Hindlimb muscle (tissue), 1 donor: ENCODE measurements at places on chromosomes 4 and X. TPM values are rescaled to one million over a fixed set of nuclear protein-coding genes. Genes with fewer than 3 reads are reported as not detected.

Gene ZNF630
- 2.4 TPM for polyA plus RNA-seq

DNA sequence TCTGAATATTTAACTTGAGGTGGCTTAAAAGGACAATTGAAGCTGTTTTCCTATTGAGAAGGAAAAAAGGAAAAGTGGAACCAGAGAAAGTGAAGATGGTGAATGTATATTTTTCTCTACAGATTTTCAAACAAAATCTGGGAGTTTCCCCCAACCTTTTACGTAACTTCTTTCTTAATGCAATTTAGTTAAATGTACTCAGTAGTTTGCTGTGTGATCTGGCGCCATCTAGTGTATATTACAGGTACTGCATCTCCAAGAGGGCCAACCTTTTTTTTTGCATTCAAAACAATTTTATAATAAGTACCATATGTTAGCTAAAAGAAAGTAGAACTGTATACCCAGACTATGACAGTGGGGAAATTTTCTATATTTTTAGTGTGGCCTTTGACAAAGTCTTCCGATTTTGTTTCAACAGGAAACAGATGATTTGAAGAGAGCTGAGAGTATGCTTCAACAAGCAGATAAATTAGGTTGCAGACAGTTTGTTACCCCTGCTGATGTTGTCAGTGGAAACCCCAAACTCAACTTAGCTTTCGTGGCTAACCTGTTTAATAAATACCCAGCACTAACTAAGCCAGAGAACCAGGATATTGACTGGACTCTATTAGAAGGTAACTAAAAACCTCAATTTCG lies 82.0 kb downstream of the PLS3 start:
- peak; percentile 81 for DNase-seq

DNA sequence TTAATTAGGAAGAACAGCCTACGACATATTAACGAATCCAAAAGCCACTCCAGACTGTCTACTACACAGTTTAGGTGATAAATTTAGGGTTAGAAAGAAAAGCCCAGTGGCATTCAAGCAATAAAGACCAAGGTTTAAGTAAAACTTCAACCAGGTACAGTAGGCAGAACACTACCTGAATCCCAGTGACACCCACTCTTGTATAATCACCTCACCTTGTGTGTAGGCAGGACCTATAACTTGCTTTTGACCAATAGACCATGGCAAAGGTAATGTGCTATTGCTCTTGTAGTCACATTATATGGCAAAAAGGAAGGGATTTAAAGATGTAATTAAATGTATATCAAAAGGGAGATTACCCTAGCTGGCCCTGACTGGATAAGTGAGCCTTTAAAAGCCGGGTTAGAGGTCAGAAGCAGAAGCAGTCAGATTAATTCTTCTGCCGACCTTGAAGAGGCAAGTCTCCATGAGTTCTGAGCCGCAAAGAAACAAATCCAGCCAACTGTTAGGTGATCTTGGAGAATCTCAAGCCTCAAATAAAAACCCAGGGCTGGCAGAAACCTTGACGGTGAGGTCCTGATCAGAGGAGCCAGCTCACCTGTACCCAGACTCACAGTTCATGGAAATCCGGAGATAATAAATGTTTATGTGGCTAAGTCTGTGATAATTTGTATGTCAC lies 8.8 kb downstream of the FSTL5 start:
- no peak for DNase-seq

GRCh38 chrX:20802036-20802435 lies 535.3 kb upstream of the RPS6KA3 start:
- DNase-seq, result no peak

GRCh38 chr4:188955066-188955465 lies 815.8 kb downstream of the TRIML1 start:
- DNase-seq, result no peak

GRCh38 chr4:82017680-82018079 lies 356.1 kb downstream of the HNRNPD start:
- DNase-seq, result peak; percentile 30

Gene KCND1
- polyA plus RNA-seq, result 1.4 TPM

DNA sequence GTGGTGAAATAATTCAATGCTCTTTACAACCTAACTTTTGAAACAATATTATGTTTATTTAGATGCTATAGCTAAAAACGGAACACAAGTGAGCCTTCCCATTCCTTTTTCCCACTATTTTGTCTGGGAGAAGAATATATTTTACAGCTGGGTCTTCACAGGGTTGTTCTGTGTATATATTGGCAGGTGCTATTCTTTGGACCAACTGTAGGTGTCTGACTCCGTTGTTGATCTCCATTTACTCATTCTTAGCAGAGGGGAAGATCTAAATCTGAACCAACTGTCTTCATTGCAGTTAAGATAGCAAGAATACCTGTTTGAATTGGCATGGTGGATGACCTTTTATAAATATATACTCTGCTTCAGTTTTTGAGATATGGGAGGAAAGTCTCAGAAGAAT lies 257.4 kb downstream of the CFAP299 start:
- DNase-seq, result no peak

DNA sequence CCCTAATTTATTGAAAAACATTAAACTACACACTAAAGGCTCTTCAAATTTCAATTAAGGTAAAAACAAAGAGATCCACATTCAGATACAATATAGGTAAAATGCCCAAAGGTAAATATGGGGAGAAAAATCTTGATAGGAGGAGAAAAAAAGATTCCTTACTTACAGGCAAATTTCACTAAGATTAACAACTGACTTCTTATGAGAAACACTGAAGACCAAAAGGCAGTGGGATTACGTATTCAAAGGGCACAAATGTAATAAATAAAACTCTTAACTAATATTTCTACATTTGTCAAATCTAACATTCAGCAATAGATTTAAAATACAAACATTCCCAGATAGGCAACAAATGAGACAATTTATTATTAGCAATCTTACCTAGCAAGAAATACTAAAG lies 829.3 kb downstream of the SH3BGRL start:
- DNase-seq, result no peak

GRCh38 chr4:56475917-56476316 lies 8.5 kb downstream of the SRP72 start:
- no peak for DNase-seq

Gene SPRY1
- polyA plus RNA-seq, result 184 TPM

DNA sequence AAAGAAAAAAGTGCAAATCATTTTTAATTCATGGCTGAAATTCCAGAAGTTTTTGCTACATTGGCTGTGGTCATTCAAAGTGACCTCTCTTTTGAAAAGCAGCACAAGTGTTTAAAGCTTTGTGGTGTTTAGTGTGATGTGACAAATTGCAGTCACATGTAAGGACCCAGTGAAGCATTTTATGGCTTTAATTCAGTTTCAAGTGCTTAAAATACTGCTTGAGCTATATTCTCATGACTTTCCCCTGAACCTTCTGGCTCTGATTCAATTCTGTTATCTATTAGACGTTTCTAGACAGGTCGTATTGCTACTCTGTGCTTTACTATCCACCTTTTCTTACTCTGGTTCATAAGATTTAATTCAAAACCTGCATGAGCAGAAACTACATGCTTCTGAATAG lies 105.8 kb downstream of the FAT4 start:
- no peak for DNase-seq

DNA sequence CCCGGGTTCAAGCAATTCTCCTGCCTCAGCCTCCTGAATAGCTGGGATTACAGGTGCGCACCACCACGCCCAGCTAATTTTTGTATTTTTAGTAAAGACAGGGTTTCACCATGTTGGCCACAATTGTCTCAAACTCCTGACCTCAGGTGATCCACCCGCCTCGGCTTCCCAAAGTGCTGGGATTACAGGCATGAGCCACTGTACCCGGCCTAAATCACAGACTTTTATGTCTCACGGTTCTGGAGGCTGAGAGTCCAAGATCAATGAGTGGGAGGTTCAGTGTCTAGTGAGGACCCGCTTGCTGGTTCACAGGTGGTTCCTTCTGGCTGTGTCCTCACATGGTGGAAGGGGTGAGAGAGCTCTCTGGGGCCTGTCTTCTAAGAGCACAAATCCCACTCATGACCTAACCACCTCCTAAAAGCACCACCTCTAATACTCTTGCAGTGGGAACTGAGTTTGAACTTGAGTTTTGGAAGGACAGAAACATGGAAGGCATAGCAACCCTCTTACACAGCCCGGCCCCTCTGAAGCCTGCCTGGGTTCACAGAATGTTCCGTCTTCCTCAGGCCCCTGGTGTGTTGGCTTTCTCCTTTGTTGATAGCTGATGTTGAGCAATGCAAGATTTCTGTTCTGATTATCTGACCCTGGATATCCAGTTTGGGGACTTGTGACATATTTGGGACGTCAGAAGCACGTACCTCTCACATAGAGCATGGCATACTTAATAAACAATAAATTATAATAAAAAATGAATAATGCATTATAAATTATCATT lies 1.9 kb upstream of the AKAP17A start:
- no peak for DNase-seq

Gene XKRX
- polyA plus RNA-seq, result not detected

- DNase-seq, result peak; percentile 22
Measured at GRCh38 chr4:130154901-130155300, 1058.9 kb downstream of the C4orf33 start.

DNA sequence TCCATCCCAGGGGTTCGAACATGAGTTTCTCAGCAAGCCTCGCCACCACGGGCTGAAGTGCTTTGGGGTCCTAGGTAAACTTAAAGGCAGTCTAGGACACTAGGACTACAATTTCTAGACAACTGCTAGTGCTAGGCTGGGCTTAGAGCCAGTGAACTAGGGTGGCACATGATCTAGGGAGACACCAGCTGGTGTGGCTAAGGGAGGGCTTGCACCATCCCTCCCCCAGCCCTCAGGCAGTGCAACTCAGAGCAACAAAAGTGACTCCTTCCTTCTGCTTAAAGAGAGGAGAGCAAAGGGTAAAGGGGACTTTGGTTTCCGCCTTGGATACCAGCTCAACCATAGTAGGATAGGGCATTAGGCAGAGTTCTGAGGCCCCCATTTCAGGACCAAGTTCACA lies 162.5 kb upstream of the AFF2 start:
- DNase-seq, result no peak

Gene STBD1
- polyA plus RNA-seq, result 51.9 TPM

DNA sequence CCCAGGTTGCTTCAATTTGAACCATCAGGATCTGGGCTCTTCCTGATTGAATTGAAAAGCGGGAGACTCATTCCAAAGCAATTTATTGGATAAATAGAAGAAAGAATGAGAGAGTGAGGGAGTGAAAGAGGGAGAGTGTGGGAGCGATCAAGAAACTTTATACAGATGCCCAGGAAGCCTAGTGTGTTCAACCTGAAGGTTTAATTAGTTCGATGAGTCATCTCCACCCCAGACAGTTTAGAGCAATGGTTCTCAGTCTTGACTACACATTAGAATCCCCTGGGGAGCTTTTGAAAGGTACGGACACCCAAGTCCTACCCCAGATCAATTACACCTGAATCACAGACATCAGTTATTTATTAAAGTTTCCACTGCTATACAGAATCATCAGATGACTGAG lies 61.5 kb downstream of the GEMIN8 start:
- DNase-seq, result no peak

- no peak for DNase-seq
Measured at GRCh38 chr4:12924253-12924652, 559.9 kb downstream of the RAB28 start.

Gene PAGE4
- not detected for polyA plus RNA-seq

Gene EXOC1
- 25.1 TPM for polyA plus RNA-seq

DNA sequence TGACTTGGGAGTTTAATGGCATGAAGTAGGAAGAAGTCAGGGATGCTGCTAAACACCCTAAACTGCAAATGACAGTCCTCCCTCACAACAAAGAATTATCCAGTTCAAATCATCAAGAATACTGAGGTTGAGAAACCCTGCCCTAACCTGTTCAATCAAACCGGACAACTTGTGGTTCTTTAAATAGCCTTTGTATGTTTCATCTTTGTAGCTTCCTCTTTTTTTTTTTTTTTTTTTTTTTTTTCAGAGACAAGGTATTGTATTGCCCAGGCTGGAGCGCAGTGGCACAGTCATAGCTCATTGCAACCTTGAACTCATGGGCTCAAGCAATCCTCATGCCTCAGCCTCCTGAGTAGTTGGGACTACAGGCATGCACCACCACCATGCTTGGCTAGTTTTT lies 52.5 kb upstream of the TTC29 start:
- DNase-seq, result no peak

Gene UGT2B11
- polyA plus RNA-seq, result not detected

- no peak for DNase-seq
Measured at GRCh38 chr4:186727169-186727976, 3.7 kb upstream of the FAT1 start.

- no peak for DNase-seq
Measured at GRCh38 chr4:176198316-176198903, 3.0 kb upstream of the SPATA4 start.

DNA sequence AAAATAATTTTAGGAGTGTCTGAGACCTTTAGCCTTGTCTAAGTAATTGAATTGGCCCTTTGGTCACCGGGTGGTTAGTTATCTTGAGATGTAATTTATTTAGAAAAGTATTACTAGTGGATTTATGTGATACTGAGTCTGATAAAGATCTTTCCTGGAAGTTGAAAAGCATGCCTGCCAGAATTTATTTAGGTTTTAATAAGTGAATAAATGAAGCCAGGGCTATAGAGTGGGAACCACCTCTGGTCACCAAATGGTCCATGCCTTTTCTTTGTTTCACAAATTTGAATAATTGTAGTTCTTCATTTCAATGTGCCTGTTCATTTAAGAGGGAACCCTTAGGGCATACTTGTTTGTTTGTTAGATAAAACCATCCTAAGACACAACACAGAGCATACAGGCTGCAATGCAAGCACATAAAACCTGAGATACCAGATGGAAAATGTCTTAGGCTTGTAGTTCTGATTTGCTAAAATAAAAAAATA lies 627.8 kb downstream of the ADGRL3 start:
- no peak for DNase-seq

GRCh38 chr4:5142726-5143125 lies 91.4 kb downstream of the STK32B start:
- no peak for DNase-seq

DNA sequence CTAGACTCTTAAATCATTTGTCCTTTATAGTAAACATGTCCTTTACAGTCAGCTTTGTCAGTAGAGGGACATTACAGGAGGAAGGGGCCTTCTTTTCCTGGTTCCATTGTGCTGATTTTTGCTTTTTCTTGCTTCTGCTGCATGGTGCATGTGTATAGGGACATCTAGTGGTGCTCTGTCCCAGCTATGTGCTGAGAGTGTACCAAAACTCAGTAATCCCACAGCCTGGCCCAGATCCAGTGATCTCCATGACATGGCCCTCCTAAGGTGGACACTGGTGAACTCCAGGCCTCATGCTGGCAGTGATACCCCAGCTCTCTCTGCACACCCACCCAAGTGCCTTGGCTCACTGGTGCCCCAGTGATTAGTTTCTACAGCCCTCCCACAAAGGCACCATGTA lies 45.2 kb downstream of the MAGEB17 start:
- no peak for DNase-seq
